ENCODE measurements at places on chromosomes 13 and 19.

DNA sequence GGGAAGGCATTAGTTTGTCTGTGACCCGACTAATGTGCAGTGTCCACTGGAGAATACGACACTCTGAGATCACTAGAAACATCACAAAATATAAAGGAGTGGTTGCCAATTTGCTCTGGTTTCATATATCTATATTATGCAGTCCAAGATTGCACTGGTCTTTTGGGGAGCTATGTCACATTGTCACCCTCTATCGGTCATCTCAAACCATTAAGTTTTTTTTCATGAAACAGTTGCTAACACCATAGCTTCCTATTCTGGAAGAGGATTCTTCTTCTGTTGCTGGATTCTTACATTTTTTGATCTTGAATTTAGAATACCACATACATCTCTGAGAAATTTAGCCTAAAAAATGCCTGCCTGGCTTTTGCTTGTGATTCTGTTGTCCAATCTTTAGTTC, 168.6 kb downstream of the LACC1 start:
- no peak for DNase-seq

GRCh38 chr13:51977625-51978024, 33.6 kb downstream of the ATP7B start:
- no peak for DNase-seq

DNA sequence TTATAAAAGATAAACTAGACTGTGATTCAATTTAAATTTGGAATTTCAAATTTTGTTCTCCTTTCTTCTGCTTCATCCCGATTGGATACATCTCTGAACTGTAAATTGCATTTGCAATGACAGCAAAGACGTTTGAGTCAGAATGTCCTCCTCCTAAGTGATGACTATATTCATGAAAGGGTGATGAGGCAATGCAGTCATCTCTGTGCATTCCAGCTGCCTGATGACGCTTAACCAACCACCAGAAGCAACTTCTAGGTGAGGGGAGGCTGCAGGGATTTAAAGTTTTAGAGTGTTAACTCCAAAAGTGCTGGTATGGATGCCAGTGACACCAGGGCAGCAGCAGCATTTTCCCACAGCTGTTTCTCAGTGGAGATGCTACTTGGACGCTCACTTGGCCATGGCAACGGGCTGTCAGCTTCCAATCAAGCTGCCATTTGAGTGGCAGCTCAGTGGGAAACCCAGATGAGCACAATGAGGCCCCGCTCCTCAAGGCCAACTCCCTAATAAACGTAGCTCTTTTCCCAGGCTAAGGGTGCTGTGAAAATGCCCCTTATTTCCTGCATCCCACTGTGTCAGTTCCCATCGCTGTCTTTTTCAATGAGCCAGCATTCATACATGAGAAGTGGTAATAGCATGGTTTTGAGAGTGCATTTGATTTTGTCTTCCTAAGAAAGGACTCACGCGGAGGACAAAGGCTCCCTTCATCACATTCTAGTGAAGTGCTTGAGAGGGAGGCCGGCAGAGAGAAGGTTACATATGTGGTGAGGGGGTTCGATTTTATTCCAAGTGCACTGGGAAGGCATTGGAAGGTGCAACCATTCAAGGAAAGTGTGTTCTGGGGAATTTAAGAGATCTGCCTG, 45.2 kb upstream of the AMER2 start:
- no peak for DNase-seq

DNA sequence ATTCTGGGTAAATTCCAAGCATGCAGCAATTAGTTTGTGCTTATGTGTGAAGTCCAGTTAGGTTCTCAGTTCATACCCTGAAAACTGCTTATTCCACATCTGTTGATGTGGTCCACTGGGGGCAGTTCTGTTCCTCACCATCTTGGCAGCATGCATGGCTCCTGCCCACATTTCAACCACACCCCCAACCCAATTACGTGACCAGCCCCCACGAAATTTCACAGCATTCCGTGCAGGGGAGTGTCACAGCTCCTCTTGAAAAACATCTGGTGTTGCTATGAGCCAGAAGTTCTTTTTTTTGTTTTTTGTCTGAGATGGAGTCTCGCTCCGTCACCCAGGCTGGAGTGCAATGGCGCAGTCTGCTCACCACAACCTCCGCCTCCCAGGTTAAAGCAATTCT, 9.1 kb upstream of the ERVK3-1 start:
- DNase-seq, result no peak

DNA sequence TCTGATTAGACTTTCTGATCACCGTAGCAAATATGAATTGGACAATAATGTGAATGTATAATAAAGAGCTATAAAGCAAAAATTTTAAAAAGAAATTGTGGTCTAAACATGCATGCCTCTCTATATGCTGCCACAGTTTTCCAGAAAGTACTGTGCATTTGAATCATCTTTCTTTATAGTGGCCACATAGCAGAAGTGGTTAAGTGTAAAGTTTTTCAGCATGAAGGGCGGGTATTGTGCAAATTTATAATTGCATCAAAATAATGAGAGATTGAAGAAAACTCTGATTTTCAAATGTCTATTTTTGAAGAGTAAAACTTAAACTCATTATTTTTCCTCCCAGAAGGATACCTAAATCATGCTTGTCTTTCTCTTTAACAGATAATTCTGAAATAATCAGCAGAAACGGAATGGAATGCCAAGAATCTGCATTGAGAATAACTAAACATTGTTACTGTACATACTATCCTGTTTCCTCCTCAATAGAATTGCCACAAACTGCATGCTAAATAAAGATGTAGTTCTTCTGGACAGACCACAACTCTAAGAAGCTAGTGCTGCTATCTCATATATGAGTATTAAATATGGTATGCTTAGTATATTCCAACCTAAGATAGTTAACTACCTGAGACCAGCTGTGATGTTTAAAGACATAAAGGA, 42.9 kb upstream of the RAP2A start:
- no peak for DNase-seq

GRCh38 chr13:33940898-33941297, 122.9 kb downstream of the RFC3 start:
- DNase-seq, result no peak

GRCh38 chr19:19052921-19053320, 10.9 kb upstream of the SLC25A42 start:
- DNase-seq, result no peak

DNA sequence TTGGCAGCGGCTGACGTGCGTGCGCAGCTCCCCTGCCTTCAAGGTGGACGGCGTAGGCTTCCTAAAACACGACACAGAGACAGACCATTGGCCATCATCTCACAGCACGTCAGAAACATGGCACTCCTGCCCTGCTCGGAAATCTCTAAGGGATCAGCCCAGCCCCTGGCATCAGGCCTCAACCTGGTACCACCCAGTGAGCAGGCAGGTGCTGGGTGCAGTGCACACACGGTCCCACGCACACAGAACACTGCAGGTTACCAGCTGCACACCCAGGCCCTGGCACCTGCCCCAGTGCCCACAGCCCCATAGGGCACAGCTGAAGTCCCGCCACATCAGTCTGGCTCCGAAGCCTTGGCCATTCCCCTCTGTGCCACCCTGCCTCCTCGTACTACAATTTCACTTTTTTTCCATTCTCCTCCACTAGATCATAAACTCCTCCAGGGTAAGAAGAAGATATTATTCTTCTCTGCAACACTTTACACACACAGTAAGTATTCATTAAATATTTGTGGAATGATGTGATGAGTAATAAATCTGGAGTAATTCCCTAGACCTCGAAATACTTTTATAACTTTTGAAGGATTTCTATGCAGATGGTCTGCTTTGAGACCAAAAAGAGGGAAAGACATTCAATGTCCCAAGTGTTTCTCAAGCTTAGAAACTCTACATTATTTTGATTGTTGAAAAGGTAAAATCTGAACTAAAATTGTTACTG, 156.4 kb downstream of the COL4A1 start:
- DNase-seq, result no peak
